ENCODE measurements at places on chromosomes 2 and 18.

- DNase-seq, result no peak
Measured at GRCh38 chr2:196468394-196468793, 171.1 kb upstream of the CCDC150 start.

DNA sequence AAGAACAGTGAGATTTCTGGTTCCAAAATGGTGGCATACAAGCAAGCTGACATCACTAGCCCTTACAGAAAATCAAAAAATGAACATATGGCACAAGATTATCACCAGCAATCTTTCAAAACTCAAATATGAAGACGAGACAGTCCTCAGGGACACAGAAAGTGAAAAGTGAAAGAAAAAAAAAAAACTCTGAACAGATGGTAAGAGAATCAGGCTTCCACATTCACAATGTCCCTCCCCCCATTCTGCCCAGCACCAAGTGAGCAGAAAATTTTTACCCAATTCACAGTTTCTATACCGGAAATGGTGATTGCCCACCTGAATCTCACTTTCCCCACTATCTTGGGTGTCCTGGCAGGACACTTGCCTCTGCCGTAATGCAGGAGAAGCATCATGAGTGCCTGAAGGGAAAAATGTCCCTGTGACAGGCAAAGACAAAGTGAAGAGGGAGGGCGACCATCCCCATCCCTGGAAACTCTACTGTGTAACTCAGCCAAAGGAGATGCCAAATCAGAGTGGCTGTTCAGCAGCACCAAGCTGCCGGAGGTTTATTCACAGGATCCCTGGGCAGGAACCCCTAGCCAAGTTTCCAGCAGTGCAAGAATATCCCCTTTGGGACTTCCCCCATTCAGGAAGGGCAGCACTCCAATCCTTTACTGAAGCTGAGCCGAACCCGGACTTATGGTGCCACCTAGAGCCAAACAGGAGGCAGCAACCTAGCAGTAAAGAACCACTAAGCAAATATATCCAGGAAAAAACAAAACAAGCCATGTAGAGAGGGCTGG is 312.2 kb downstream of the LRATD1 start:
- DNase-seq, result no peak

DNA sequence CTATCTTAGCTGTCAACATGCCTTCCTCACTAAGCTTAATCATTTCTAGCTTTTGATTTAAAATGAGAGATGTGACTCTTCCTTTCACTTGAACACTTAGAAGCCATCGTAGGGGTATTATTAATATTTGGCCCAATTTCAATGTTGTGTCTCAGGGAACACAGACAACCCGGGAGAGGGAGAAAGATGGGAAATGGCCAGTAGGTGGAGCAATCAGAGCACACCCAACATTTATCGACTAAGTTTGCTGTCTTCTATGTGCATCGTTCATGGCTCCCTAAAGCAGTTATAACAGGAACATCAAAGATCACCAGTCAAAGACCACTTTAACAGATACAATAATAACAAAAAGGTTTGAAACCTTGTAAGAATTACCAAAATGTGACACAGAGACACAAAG is 110.2 kb downstream of the OLA1 start:
- no peak for DNase-seq

- DNase-seq, result no peak
Measured at GRCh38 chr2:200814917-200815316, 3.2 kb downstream of the BZW1 start.

- no peak for DNase-seq
Measured at GRCh38 chr2:28445448-28446258, 50.2 kb upstream of the PLB1 start.

- no peak for DNase-seq
Measured at GRCh38 chr2:191318037-191318728, 73.0 kb downstream of the MYO1B start.

DNA sequence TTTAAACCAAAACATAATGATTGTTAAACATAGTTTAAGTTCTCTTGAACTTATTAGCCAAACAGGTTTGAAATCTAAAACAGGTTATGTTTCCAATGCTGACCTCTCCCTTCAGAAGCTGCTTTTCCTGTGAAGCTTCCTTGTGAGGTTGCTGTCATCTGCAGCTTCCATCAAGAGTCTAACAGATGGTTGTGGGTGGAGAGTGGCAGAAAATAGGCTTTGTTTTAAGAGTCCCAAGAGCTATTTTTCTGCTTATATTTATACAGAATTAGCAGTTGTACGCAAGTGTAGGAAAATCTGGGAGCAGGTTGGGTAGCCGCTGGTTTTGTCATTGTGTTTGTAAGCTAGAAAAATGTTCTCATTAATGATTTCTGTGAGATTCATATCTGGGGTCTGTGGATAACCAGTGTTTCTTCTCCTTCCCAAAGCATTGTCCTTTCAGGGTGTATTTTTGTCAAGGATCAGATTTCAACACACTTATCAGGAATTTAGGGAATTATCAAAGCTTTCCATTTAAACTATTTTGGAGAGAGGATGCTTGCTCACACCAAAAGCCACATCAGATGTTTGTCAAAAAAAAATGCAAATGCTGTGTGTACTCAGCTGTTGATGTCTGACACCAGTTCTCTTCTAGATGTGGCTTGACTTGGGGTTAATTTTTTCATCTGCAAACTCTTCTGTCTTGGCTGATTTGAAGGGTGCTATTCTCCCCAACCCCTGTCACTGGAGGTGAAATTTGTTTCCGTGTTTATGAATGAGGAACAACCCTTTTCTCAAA is 78.1 kb upstream of the KIF5C start:
- no peak for DNase-seq

DNA sequence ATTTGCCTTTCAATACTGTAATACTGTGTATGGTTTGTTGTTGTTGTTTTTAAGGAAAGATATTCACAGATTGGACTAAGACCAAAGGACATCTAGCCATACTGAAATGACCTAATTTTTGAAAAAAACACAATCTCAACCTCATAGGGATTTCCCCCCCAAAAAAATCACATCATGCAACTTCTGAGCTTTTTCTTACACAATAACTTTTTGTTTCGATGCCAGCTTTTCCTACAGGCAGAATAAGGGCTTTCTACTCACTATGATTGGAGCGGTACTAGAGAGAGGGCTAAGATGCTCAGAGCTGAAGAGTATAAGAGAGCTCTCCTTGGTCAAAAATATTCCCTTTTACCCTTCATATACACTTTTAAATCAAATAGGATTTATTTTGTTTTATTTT is 32.4 kb upstream of the SLC3A1 start:
- no peak for DNase-seq

DNA sequence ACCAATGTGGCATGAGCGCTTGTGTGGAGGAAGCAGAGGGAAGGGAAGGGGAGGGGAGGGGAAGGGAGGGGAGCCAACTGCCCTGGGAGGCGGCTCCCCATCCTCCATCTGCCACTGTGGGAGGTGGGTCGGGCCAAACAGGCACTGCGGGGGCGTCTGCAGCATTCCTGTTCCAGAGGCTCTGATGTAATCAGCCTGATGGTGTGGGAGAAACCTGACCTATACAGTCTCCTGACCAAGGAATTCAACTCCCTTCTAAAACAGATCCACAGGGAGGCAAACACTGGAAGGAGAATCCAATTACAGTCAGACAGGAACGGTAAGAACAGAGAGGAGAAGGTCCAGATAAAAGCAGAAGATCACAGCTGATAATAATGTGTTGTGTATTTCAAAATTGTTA is 88.8 kb downstream of the CD8B2 start:
- no peak for DNase-seq

DNA sequence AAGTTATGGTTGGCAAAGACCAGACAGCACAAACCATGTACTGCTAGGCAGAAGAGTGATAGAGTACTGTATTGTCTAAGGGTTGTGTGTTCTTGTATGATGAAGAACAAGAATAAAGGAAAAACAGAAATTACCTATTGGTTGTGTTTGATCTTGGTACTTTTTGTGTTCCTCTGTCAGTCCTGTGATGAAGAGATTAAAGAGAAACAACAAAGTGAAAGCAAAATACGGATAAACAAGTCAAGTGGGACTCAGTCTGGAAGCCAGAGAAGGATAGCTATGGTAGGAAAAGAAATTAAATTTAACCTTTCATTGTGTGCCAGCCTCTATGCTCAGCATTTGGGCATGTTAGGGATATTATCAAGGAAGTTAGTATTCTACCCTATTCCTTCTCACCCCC is 413.1 kb downstream of the PARD3B start:
- DNase-seq, result no peak

DNA sequence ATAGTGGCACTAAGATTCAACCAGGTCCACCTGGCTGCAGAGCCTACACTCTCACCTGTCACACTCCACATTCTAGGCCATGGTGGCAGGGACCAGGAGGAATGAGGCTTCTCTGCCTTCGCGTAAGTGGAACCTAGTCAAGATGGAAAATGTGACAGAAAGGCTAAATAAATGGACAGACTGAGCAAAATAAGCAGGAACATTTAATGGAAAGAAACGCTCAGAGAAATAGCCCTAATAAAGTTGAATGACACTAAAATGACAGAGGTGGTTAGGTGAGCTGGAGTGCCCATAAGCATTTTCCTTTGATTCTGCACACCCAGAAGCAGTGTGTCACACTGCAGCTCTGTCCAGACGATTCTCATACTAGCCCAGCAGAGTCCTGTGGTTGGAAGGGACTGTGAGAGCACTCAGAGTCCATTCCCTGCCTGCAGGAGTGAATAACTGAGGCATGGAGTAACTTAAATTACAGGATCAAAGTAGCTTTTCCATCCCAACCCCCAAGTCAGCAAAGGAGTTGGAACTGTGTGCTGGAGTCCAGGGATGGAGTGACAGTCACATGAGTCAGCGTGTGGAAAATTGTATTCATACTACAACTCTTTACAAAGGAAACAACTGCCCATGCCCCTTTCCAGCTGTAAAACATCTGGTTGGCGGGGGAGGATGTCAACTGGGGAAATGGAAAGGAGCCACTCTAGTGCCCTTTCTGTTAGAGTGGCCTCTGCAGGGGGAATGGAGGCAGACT is 105.4 kb upstream of the LGALSL start:
- DNase-seq, result no peak

DNA sequence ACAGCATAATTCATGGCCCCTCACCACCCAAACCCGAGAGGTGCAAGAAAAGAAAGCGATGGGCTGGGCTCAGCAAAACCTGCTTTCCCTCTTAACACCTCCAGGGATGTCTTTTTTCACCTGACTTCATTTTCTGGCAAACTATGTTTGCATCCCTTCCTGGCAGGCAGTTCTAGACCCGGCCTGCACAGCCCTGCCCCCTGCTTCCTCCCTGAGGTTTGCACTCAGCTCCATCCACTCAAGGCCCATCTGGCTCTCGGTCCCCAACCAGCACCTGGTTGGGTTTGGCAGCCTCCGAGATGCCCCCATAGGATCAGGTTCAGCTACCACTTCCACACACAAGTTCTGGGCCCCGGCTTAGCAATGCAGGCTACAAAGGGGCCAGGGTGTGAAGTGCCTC is 185.7 kb downstream of the SMAD7 start:
- no peak for DNase-seq

DNA sequence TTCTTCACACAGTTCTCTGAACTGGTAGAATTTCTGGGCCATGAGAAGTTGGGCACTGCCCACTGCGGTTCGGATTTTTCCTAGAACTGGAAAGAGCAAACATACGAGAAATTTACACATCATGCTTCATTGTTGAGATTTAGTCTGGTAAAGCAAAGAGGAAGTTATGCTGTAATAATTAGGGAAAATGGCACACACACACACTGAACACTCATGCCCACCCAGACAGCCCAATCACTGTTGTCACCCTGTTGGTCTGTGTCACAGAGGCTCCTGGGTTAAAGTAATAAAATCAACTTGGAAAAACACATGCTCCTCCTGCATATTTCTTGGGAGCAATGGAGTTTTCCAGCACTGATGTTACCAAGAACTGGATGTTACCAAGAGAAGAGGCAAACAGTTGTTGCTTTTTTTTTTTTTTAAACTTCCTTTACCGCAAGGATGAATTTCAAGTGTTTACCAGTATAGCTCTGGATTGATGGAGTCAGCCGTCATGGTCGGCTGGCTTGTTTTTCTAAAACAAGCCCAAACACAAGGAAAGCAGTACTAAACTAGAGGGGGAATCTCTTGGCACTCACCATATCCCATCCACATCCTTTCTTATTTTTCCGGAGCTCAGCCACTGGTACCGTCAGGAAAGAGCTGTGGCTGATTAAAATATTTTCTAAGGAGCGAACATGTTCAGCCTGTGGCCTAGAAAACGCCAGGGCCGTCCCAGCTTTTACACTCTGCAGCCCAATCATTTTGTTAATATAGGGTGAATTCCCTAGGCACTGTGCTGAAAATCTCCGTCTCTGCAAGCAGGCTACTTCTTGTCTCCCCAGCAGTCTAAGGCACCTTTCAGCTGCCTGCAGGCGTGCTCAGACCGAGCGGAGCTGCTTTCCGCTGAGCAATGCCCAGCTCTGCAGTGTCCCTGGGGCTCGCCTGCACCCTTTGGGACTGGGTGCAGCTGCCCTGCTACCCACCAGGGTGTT is 58.9 kb downstream of the TGIF1 start:
- no peak for DNase-seq

GRCh38 chr2:7015007-7015950 is 98.1 kb downstream of the RNF144A start:
- no peak for DNase-seq

GRCh38 chr2:200490001-200490400 is 19.9 kb downstream of the KCTD18 start:
- no peak for DNase-seq

GRCh38 chr2:119480718-119481142 is 43.6 kb downstream of the SCTR start:
- DNase-seq, result no peak

- DNase-seq, result no peak
Measured at GRCh38 chr2:1886405-1886992, 142.2 kb upstream of the PXDN start.

GRCh38 chr2:241490825-241491506 is 17.4 kb downstream of the STK25 start:
- no peak for DNase-seq

GRCh38 chr2:202429164-202429980 is 53.2 kb downstream of the BMPR2 start:
- DNase-seq, result no peak

DNA sequence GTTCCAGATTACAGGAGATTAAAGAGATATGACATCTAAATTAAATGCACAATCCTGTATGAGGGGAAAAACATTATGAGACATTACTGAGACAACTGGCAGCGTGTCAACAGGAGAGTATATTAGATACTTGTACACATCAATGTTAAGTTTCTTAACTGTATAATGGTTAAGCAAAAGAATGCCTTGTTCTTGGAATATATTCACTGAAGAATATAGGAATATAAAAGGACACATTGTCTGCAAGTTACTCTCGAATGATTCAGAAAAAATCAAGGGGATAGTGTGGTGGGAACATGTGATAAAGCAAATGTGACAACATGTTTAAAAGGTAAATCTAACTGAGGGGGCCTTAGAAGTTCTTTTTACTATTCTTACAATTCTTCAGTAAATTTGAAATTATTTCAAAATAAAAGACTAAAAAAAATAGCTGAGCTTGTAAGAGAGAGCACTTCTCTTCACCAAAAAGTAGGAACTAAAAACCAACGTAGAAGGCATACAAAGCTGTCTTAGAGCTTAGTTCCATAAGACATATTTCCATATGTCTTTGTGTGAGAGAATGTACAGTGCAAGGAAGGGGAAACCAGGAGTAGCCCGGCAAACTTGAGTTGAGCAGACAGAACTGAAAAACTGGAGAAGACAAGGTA is 7.5 kb downstream of the WDPCP start:
- DNase-seq, result no peak
